Choroid plexus epithelial cell (primary cell): ENCODE measurements at places on chromosomes 3 and 15.

GRCh38 chr3:13278783-13279531 is 141.2 kb downstream of the NUP210 start:
- DNase-seq = peak; percentile 21

DNA sequence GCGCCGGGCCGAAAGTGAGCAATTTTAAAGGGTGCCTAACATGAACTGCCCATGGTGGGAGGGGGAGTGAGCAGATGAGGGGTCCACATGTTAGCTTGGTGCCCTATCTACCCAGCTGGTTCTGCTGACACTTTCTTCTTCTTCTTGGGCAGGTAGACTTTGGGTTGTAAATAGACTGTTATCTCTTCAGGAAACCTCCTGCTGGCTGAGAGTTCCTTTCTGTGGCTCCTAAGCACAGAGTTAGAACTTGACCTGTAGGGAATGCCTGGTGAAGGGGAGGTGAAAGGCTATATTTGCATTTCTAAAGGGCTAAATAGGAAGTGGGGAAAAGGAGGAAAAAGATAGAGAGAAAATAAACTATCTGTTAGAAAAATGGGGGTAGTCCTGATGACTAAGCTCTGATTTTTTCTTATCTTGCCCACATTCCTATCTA is 521.4 kb upstream of the TGFBR2 start:
- no peak for DNase-seq

- DNase-seq = no peak
Measured at GRCh38 chr15:52067545-52067926, 45.0 kb downstream of the BCL2L10 start.

DNA sequence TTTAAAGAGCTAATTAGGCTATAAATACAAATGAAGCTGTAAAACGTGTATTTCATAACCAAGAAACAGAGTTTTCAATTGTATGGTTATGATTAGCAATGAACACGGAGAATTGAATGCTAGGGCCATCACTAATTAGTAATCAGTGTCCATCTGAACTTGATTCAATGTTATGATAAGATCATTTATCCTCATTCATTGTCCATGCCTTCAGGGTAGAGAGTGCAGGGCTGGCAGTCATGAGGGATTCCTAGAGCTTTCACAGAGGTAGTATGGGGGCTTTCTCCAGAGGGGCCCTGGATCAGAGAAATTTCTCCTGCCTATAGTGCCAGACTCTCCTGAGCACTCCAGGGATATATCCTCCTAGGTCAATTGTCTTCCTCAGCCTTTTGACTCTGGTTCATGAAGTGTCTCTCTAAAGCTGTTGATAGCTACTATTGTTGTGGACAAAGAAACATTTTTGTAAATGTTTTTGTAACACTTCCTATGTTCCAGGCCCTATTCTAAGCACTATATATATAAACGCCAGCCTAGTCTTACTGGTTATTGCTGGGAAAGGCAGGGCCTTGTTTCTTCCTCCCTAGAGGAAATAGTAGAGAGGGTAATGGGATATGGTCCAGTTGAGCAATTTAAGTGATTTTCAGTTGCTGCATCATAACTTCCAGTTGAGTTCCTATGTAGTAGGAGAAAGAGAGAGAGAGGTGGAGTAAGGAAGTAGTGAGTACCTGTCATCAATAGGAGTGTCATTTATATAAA is 249.0 kb downstream of the NFKBIZ start:
- no peak for DNase-seq

- no peak for DNase-seq
Measured at GRCh38 chr15:75360856-75361255, 7.6 kb downstream of the MAN2C1 start.

DNA sequence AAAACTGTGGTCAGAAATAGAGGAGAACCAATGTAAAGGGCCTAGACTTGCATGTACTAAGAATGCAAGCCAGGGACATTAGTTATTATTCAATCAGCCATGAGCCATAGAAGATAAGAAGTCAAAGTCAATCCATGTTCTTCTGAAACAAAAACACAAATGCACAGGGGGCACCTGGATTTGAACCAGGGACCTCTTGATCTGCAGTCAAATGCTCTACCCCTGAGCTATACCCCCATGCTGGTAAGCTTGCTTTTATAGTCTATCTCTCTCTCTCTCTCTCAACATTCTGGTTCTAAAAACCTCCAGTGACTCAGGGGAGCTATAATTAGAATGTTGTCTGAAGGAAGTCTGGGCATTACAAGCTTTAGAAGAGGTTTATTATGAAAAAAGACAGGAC is 85.6 kb upstream of the ACP3 start:
- DNase-seq = peak; percentile 82

- DNase-seq = no peak
Measured at GRCh38 chr3:66597308-66597863, 96.6 kb upstream of the LRIG1 start.

- no peak for DNase-seq
Measured at GRCh38 chr15:88651971-88652370, 13.2 kb downstream of the ISG20 start.

DNA sequence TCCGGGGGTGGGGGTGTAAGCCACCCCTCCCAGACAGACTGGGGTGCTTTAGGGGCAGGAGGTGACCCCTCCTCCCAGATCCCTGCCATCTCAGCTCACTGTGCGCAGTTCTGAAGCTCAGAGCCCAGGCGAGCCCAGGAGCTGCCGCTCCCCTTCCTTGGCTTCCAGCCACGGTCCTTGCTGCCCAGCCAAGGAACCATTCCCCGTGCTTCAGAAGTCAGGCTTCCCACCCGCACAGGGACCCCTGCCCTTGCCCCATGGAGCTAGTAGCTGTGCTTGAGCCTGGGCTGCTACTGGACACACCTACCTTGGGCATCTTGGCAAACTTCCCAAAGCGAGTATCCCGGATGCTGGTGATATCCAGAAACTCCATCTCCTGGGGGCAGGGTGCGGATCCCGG is 4.8 kb downstream of the PLCB2 start:
- no peak for DNase-seq

- DNase-seq = no peak
Measured at GRCh38 chr15:25738171-25738965, 124.8 kb downstream of the ATP10A start.
